ENCODE measurements at places on chromosomes 1 and 21. TPM values are rescaled to one million over a fixed set of nuclear protein-coding genes. Genes with fewer than 3 reads are reported as not detected.

The CRYAA gene
- not detected for total RNA-seq

The SHISAL2A gene
- 8.4 TPM for total RNA-seq

The TMEM269 gene
- 0.23 TPM for total RNA-seq

The TRABD2B gene
- total RNA-seq, result not detected

The SAMD13 gene
- total RNA-seq, result 0.36 TPM

The FCRLB gene
- total RNA-seq, result 0.59 TPM

The GPR153 gene
- 0.57 TPM for total RNA-seq

The MMP23B gene
- 0.82 TPM for total RNA-seq

The NBL1 gene
- 27.6 TPM for total RNA-seq

The KLF17 gene
- total RNA-seq, result not detected

The SELE gene
- total RNA-seq, result not detected

The CLDN17 gene
- not detected for total RNA-seq

The RNF115 gene
- 16.4 TPM for total RNA-seq

The CD34 gene
- 0.05 TPM for total RNA-seq

The TDRD5 gene
- total RNA-seq, result not detected

The MAPKAPK2 gene
- 71.4 TPM for total RNA-seq

The FHAD1 gene
- 0.09 TPM for total RNA-seq

The WLS gene
- not detected for total RNA-seq

The OR14K1 gene
- total RNA-seq, result not detected

The OR2AK2 gene
- not detected for total RNA-seq

The PALMD gene
- not detected for total RNA-seq

The LRRC38 gene
- not detected for total RNA-seq

The FLG gene
- total RNA-seq, result not detected

The PAPPA2 gene
- not detected for total RNA-seq

The GJB5 gene
- total RNA-seq, result not detected

The LCA5L gene
- total RNA-seq, result not detected

The OR2T33 gene
- not detected for total RNA-seq

The GSTM5 gene
- 0.18 TPM for total RNA-seq

The CHIA gene
- not detected for total RNA-seq

The SMIM1 gene
- not detected for total RNA-seq

The NCAM2 gene
- total RNA-seq, result 0.02 TPM

The CYP4Z1 gene
- total RNA-seq, result not detected

The DMRTA2 gene
- not detected for total RNA-seq
